ENCODE measurements at places on chromosomes 12 and 14. TPM values are rescaled to one million over a fixed set of nuclear protein-coding genes. Genes with fewer than 3 reads are reported as not detected.

DNA sequence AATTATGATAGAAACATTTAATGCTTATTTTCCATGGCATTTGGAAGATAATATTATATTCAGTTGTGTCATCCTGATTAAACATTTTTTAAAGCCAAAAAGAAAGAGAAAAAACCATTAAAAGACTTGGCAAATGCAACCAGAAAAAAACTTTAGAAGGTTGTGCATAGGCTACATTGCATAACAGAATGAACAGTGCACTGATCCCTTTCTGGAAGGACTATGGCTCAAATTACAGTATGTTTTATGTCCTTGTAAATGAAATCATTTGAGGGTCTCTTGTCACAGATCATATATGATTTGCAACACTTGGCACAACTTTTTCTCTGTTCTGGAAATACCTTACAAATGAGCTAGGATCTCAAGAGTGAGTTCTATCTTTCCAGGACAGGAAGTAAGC, 275.2 kb upstream of the FLRT2 start:
- no peak for DNase-seq

- DNase-seq: no peak
These were observed 57.2 kb upstream of the C14orf132 start for GRCh38 chr14:95981965-95982364.

- DNase-seq: peak; percentile 57
These were observed 8.6 kb downstream of the SLC38A6 start for GRCh38 chr14:60989599-60989998.

DNA sequence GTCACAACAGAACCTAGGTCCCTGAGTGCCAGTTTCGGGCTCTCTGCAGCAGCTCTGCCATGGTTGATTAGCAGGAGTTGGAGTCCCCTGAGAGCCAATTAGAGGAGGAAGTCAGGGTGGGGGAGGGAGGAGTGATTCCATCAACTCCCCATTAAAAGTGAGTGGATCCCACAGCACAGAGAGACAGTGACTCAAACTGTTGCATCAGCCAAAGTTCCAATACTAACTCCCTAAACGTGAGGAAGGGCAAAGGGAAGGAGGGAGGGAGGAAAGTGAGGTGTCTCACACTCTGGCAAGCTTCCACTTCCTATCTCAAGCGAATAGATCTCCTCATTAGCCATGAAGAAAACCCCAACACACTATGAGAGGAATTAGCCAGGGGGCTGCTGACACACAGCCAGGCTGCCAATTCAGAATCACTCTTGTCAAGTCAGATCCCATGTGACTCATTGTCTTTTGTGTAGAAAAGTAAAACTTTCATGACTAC, 23.6 kb downstream of the OR11H4 start:
- peak; percentile 59 for DNase-seq

GRCh38 chr14:79567306-79567705, 644.0 kb downstream of the DIO2 start:
- DNase-seq: no peak

GRCh38 chr14:44081146-44081545, 425.9 kb downstream of the FSCB start:
- no peak for DNase-seq

DNA sequence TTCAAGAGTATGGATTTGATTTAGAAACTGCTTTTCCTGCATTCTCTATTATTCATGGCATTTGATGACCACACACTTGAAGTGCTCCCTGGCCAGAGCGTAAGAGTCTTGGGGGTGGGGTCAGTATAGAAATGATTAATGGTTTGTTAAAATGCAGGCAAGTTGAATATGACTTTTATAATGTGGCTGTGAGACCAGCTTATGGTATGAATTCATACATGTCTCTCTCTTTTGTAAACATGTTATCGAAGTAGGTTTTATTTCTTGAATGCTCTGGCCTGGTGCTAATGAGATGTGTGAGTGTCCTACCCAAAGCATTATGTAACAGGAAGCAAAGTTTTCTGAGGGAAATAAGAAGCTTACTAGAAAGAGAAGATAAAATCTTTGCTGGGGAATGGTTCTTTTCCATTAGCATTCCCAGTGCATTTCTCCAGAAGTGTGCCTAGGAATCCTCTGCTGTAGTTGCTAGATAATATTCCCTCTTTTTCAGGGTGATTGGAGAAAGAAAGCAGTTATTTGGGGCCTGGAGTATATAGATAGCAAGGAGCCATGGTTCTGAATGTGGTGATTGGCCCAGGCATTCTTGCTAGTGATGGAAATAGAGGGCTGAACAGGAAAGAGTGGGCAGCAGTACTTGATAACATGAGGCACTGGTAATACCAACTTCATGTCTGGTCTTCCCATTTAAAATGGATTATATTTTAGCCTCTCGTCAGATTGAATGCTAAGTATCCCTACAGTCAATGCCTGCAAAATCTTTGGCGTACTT, 289.7 kb downstream of the RAD51B start:
- peak; percentile 64 for DNase-seq

DNA sequence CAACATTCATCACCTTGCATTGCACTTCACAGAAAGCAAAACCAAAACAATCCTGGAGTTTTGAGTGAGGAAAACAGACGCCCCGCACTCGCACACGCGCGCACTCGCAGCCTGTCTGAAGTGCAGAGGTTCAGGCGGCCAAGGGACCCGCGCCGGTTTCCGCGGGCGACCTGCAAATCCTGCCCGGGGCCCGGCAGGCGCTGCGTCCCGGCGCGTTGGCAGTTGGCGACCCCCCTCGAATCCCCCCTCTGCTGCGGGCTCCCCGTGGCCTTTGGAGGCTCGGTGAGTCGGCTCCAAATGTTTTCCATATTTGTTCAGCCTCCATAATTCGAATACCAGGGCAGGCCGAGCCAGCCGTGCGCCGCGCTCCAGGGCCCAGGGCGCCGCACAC, at the start of gene SSPN:
SSPN (plus strand) TSS at position 324 of the 391 bp plus-strand sequence. CDS start 100 bp downstream, outside the sequence.
- peak; percentile 63 for DNase-seq

DNA sequence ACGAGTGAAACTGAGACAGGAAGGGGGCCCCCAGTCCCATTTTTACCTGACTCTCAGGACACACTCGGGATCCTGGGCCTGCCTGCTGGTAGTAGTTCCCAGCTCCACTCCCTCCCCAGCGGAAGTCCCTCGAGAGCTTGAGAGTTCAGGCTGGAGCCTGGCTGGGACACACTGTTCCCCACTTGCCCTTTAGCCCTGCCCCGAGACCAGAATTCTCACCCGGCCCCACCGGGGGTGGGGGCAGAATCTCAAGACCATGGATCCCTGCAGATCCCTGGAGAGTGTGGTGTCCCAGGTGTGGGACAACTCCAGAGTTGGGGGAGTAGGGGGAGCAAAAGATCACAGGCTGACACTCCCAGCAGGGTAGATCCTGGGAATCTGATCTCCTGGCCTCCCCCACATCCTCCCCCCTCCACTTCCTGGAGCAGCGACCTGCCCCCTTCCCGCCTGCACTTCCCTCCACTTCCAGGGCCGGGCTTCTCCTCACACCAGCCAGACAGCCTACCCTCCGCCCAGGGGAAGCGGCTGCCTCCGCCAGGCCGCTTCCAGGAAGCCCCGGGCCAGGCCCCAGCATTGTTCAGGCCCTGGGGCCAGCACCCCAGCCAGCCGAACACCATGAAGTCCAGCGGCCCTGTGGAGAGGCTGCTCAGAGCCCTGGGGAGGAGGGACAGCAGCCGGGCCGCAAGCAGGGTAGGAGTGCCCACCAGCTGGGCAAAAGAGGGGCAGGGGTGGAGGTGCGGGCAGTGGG, at the start of gene TNS2:
TNS2 (plus strand) TSS at position 495 of the 748 bp plus-strand sequence; CDS start at position 616, 121 bp downstream.
- peak; percentile 66 for DNase-seq

DNA sequence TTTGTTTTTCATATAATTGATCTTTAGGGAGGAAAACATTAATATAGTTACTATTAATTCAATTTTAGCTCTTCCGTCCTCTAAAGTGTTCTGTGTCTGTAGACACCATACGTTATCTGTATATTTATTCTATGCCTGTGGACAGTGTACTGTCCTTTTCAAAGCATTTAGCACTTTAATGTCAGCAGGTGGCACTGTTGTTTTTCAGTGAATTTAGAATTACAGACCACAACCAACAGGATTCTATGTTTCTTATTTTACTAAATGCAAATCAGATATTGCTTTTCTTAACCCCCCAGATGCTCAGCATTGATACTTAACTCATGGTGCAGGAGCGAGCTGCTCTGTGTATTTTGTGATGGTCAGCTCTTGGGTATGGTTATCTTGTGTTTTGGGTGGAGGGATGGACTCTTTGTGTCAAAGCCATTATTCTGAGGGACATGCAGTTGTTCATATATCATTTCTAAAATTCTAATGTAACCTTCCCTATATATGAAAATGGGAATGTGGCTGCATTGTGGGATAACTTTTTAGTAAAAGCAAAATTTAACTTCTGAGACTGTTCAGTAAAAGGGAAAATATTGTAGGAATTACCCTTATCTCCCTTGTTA, 65.2 kb downstream of the PAPOLA start:
- DNase-seq: peak; percentile 62

- peak; percentile 0 for DNase-seq
These were observed at the start of gene NELL2 for GRCh38 chr12:44875954-44876543. NELL2 (minus strand) TSS chr12:44876315; CDS start chr12:44875869, 446 bp downstream.

GRCh38 chr12:3045494-3045893, 31.7 kb upstream of the TSPAN9 start:
- no peak for DNase-seq

DNA sequence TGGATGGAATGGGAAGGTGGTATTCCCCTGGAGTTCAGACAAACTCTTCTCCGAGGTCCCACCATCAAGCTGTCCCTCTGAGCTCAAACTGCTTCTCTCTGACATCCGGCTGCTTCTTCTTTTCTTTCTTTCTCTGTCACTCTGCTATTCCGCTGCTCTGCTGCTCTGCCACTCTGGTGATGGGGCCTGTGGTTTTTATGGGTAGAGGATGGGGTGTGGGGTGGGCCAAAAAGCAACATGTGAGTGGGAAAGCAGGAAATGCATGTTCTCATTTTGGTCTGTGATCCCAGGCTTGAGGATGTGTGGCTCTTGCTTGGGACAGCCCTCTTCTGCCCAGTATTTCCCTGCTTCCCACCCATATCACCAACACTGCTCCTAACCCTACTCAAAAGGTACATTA, 30.6 kb downstream of the CLECL1 start:
- no peak for DNase-seq

- DNase-seq: peak; percentile 80
These were observed 1.2 kb downstream of the FLRT2 start for GRCh38 chr14:85531141-85531586.

GRCh38 chr12:124663771-124664366, 96.5 kb upstream of the NCOR2 start:
- no peak for DNase-seq

- DNase-seq: no peak
These were observed 79.2 kb downstream of the RASSF8 start for GRCh38 chr12:26037615-26038220.

- DNase-seq: peak; percentile 37
These were observed 21.7 kb upstream of the GARIN2 start for GRCh38 chr14:67167420-67168109.

DNA sequence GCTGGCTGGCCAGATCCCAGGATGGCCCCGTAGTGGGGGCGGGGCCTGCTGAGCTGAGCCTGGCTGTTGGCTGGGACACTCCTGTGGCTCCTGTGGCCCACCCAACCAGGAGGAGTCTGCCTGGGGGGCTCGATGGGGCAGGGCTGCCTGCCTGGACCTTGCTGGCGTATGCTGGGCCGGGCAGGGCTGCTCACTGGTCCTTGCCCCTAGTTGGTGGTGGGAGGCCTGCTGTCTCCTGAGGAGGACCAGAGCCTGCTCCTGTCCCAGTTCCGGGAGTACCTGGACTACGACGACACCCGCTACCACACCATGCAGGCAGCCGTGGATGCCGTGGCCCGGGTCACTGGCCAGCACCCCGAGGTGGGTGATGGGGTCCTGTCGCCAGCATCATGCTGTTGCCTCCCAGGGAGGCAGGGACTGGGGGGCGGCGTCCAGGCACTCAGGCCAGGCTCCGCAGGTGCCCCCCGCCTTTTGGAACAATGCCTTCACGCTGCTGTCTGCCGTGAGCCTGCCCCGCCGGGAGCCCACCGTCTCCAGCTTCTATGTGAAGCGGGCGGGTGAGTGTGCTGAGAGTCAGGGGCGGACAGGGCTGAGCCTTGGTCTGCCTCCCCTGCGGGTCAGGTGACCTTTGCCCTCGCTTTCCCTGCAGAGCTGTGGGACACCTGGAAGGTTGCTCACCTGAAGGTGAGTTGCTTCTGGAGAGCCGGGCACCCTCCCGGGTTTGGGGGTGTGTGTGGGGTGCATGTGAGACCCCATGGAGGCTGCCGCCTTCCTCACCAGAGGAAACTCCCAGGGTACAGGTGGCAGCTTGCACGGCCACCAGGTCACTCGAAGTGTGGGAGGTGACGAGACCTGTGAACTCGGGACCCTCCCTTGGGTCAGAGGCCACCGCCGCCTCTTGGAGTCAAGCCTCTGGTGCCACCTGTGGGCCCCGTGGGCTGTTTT, 3.4 kb downstream of the NOC4L start:
- no peak for DNase-seq

DNA sequence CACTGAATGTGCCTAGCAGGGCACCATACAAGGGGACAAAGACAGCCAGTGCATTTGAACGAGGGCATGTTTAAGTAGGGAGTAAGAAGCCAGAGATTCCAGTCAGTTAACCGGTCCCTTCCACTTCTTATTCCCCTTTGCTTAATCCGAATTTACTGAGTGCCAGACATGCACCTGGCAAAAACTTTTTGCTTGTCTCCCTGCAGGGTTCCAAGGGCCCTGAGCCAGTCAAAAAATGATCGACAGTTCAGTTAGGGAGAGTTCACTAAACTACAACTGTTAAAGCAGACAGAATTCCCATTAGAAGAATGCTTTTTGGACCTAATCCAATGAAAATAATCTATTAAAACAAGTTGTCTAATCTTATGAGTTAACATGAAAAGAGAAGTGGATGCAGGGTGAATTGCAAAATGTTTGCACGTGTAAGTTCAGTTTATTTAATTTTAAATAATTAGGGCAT, 193.8 kb downstream of the TMTC2 start:
- peak; percentile 35 for DNase-seq

DNA sequence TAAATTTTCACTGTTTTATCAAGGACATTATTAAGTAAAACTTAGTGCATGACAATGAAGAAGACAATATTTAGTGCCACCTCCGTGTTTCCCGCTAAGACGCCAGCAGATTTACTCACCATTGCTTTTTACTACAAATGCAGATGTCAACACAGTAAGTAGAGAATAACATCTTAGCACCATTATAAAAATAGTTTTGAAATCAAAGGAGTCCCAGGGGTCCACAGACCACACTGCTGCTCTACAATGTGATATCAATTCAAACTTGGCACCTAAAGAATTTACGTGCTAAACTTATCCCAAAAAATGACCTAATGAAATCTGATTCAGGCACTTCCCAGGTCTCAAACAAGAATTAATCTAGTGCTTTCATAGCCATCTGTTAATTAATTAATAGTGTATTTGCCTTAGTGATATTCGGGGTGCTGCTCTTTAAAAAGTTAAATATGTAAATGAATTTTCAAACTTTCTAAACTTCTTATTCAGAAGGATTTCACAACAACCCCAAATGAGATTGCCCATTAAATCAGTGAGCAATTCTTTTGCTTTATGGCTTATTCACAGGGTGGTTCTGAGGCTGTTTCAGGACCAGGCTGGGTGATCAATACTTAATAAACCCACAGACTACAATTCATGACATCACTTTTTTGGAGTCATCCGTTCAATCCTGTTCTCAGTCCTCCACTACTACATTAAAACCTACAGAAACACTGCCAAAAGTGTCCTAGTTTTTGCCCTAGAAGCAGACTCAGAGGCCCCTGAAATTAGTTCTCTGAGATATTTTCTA, 161.3 kb upstream of the LMNTD1 start:
- peak; percentile 26 for DNase-seq

Gene DLGAP5
- total RNA-seq: 23.8 TPM

Gene OR10G2
- not detected for total RNA-seq

Gene MSRB3
- 55.1 TPM for total RNA-seq

Gene PPP4R3A
- total RNA-seq: 51.9 TPM

Gene CLEC2A
- total RNA-seq: not detected

Gene ADAM21
- total RNA-seq: 0.25 TPM
